Suprapubic skin (tissue), 4 donors: ENCODE measurements at places on chromosomes 5 and 9.

GRCh38 chr9:35553670-35554543, 51.2 kb upstream of the TESK1 start:
- no peak for DNase-seq

DNA sequence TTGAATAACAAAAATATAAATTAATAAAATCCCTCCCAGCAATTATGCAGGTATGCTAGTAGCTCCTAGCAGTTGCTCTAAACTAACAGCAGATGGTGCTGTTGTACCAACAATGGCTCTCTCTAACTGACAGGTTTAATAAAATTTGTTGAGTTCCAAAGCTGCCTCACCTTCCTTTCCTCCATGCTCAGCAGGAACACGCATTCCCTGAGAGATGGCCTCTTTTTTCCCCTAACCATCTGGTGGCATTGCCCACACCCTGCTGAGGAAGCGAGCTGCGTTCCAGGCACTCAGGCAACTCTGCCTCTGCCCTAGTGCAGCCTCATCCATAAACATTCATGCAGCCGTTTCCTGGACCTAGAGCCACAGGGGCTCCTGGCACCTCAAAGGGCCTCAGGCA, 106.2 kb downstream of the KLHL3 start:
- no peak for DNase-seq

DNA sequence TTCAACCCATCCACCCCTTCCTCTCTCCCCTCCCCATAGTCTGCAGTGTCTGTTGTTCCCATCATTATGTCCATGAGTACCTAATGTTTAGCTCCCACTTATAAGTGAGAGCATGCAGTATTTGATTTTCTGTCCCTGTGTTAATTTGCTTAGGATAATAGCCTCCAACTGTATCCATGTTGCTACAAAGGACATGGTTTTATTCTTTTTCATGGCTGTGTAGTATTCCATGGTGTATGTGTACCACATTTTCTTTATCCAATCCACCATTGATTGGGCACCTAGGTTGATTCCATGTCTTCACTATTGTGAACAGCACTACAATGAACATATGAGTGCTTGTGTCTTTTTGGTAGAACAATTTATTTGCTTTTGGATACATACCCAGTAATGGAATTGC, 187.1 kb downstream of the PCSK5 start:
- DNase-seq, result no peak

GRCh38 chr9:127654619-127655018, 42.5 kb downstream of the STXBP1 start:
- no peak for DNase-seq

GRCh38 chr9:90998573-90998972, 197.0 kb downstream of the SYK start:
- no peak for DNase-seq

DNA sequence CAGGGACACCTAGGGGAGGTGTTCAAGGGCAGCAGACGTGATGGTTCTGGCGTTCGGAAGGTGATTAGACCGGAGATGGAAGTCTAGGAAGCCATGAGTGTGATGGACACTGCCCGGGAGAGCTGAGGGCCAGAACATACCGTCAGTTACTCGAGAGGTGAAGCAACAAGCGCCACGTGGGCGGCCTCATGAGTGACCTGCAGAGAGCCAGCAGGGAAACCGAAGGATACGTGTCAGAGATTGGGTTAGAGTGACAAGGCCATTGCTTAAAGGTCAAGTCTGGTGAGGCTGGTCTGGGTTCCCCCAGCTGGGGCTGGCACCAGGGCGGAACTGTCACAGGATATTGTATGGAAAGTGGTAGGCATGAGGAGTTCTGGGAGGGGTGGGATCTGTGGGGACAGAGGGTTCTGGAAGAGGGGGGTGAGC, 60.0 kb downstream of the C9orf50 start:
- DNase-seq, result no peak
